Activated naive CD4-positive, alpha-beta T cell (primary cell): ENCODE measurements at places on chromosomes 1 and 21.

GRCh38 chr1:4033713-4034112, 133.6 kb upstream of the C1orf174 start:
- no peak for DNase-seq

GRCh38 chr1:204255966-204256365, 42.2 kb upstream of the GOLT1A start:
- DNase-seq, result no peak

- DNase-seq, result no peak
Measured at GRCh38 chr21:34020005-34020847, 53.2 kb upstream of the MRPS6 start.

DNA sequence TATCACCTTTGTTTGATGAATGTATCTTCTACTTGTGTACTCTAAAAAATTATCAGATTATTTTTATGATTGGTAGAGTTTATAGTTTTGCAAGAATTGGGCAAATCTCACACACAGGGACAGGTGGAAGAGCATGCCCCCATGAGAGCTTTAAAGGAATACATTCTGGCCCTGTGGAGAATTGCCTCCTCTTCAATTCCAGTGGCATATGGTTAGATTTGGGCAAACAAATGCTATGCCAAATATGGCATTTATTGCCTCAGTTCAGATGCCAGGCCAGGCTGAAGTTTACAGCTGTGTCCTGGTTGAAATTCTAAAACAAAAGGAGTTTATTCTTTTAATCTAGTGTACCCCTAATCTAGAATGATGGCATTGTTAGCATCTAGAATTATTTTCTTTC, 162.4 kb upstream of the CACYBP start:
- no peak for DNase-seq

GRCh38 chr1:3529099-3529729, 74.7 kb downstream of the ARHGEF16 start:
- no peak for DNase-seq

- DNase-seq, result no peak
Measured at GRCh38 chr1:207124389-207124788, 20.4 kb downstream of the C4BPA start.

DNA sequence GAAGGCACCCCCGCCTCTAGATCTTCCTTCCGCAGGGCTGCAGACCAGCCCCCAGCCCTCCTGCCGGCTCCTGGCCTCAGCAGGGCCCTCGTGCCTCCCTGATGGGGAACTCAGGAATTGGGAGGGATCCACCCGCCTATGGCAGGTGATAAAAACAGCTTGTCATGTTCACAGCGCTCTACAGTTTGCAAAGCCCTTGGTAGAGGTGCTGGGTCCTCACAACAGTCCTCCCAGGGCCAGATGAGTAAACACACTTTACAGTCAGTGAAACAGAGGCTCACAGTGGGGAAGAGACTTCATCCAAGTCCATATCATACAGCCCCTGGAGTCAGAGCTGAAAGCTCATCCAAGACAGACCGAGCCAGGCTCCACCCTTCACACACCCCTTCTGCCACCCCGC, 97.0 kb upstream of the IFFO2 start:
- DNase-seq, result no peak

- no peak for DNase-seq
Measured at GRCh38 chr1:237033804-237034203, 8.2 kb upstream of the RYR2 start.

DNA sequence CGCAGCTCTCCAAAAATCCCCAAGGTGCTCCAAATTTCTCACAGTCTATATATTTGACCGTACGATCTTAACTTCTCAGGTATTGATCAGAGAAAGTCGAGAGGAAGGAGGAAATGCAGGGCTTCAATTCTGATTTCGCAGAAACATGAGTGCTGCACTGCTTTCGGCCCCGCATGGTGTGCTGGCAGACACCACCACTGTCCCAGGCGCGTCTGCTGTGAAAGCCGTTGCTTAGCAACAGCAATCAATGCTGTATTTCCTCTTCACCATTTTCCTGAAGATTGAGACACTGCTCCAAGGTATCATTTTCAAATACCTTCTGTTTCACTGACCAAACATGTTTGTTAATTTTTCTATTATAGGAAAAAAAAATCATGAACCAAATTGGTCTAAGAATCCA, 296.3 kb downstream of the SMYD3 start:
- no peak for DNase-seq

GRCh38 chr1:231952154-231952553, 325.6 kb downstream of the DISC1 start:
- no peak for DNase-seq

DNA sequence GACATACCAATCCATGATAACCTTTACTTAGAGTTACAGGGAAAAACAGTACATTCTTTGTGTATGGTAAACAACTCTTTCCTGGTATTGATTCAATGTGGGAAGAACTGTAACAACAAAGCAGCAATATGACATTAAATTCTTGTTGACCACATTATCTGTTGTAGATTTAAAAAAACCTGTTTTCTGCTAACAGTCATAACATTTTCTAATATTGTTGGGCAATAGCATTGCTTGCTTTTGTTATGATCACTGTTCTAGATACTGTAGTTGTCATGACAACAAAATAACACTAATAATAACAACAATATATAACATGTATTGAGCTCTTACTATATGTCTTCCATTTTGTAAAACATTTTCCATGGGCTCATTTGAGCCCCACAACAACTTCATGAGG, 54.2 kb downstream of the PDE4B start:
- no peak for DNase-seq

DNA sequence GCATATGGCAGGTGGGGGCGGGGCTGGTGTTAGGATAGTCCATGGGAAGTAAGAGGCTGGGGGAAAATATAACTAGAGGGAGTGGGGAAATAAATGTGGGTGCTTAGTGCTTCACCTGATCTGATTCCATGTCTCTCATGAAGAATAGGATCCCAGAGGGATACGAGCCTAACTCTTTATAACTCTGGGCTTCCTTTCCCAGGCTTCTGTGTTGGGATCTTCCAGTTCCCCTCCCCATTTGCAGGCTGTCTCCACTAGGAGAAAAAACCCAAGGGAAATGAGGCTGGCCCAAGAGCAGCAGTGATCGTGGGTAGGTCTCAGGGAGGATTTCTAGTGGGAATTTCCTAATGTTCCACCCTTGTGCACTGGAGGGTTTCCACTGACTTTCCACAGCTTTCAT, 1.6 kb downstream of the KCNJ9 start:
- no peak for DNase-seq

- no peak for DNase-seq
Measured at GRCh38 chr1:247336390-247336789, 4.7 kb upstream of the ZNF496 start.

DNA sequence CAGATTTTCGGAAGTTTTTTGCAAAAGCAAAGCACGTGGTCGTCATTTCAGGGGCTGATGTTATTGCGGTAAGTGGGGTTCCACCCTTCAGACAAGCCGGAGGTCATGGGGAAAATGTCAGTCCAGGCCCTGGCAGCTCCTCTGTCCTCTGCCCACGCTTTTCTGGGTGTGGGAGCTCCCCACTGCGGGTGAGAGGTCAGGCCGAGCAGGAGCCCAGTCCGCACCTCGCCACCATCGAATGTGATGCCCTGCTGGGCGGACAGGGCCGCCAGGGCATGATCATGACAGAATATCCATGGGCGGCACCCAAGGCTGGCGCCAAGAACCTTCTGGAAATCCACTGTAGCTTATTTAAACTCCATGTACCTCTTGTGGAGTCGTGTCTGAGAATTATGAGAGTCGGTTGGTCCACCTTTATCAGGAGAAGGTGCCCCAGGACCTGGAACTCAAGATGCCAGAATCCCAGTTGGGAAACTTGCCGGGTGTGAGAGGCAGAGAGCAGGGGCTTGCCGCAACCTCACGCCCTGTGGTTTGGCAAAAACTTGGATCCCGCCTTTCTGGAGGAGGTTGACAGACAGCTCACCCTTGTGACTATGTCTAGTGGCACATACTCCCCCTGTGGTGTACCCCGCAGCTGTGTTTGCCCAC, 6.9 kb downstream of the DIRAS3 start:
- no peak for DNase-seq

DNA sequence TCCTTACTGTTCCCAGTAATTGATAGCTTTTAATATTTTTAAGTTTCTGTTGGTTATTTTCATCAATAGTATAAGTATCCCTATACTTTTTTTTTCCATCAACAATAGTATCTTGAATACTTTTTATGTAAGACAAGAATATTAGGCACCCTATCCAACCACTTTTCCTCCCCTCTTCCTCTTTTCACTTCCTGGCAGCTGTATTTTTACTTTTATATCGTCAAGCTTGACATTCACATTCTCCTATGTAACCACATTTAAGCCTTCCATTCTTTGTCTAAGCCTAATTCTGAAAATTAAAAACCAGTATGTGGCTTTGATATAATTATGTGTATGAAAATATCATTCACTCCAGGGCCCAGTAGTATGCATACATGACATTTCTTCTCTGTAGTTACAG, 9.3 kb downstream of the TMEM39B start:
- no peak for DNase-seq

DNA sequence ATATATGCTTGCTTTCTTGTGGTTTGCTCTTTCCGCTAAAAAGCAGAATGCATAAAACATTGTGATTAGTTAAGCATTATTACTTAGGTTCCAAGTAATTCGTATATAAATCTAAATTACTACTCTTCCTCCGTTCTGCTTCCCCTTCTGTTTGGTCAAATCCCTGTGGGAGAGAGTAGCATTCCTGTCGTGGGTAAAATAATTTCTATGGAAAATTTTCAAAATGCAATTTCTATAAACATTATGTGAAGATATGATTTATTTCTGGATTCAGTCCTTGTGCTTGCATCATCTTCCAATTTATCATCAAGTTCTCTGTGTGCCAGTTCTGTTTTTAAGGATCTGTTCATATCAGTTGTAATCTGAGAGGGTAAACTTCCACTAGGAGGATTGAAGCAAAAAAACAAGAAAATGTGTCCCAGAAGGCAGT, 7.2 kb upstream of the WARS2 start:
- DNase-seq, result no peak

- no peak for DNase-seq
Measured at GRCh38 chr1:201375169-201375568, 2.3 kb downstream of the TNNT2 start.

DNA sequence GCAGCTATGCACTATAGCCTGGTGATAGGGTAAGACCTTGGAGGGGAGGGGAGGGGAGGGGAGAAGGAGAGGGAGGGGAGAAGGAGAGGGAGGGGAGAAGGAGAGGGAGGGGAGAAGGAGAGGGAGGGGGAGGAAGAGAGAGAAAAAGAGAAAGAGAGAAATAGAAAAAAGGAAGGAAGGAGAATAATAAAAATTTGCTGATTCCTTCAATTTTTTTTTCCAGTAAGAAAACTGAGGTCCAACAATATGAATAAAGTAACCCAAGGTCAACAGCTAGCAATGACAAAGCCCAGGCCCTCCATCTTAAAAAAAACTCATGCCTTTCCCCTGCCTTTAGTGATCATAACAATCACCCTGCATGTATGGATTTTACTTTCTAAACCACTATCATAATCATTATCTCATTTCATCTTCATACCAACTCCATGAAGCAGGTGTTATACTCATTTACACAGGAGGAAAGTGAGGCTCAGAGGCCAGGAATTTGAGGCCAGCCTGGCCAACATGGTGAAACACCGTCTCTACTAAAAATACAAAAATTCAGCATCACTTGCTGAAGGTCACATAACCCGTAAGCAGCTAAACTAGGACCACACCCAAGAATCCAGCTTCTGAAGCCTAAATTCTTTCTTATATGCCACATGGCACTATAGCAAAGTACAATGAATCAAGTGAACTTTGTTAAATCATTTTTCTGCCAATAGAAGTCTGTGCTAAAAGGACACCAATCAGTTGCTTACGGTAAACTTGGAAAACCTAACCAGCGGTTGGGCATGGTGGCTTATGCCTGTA, 23.4 kb upstream of the BRDT start:
- DNase-seq, result no peak

- no peak for DNase-seq
Measured at GRCh38 chr1:180628646-180629045, 3.2 kb upstream of the XPR1 start.

GRCh38 chr1:158251163-158251562, 3.1 kb upstream of the CD1A start:
- no peak for DNase-seq

- DNase-seq, result no peak
Measured at GRCh38 chr1:66349242-66349641, 184.7 kb upstream of the SGIP1 start.

GRCh38 chr1:104028416-104029035, 278.8 kb downstream of the AMY1C start:
- no peak for DNase-seq

- DNase-seq, result no peak
Measured at GRCh38 chr21:40835184-40835694, 11.7 kb downstream of the DSCAM start.

- no peak for DNase-seq
Measured at GRCh38 chr1:65508051-65508450, 87.6 kb downstream of the LEPR start.

DNA sequence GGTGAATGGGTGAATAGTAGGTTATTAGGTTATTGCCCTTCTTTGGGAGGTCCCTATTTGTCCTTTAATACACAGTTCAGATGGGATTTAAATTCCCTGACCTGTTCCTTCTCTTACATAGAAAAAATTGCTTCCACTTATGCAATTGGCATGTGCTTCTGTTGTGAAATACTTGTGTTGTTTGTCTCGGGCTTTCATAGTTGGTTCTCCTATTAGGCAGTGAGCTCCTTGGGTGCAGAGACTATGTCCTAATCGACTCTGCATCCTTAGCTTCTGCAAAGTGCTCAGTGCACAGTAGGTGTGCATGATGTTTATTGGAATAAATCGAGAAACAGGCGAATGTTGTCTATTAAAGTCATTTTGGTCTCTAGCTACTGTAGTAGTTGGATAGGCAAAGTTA, 1.3 kb upstream of the PDE4B start:
- DNase-seq, result no peak

DNA sequence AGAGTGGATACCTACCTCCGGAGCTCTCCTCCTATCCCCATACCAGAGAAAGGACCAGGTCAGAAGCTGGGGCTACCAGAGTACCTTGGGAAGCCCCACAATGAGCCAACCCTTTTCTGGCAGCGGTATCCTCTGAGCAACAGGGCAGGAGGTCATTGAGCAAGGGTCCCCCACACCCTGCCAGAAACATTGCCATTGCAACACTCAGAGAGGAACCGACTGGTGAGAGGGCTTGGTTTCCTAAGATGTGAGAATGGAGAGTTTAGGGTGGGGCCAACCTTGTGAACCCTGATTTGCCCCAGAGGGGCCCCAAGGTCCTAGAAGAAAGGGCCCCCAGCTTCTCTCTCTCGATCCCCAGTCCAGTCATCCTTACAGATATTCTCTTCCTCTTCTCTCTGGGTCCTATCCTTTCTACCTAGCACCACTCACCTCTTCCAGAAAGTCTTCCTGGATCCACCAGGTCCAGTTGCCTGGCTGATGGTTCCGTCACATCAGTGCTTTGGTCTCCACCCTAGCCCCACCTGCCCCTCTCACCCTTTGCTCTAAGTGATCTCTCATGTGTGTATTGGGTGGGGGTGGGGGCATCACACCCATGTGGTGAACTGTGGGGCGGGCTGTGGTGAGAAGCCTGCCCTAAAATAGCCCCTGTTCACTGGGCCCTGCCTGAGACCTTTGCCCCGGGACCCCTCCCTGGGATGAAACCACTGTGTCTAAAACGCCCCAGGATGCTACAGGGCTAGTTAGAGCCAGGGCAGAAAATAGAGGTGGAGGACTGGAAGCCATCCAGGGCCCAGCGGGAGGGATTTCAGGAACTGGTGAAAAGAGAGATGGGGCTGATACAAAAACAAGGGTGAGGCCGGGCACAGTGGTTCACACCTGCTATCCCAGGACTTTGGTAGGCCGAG, 8.7 kb downstream of the FGR start:
- DNase-seq, result no peak

GRCh38 chr1:185787238-185787637, 53.0 kb downstream of the HMCN1 start:
- DNase-seq, result no peak

- no peak for DNase-seq
Measured at GRCh38 chr1:21287905-21288514, 2.3 kb downstream of the ECE1 start.
